ENCODE measurements at places on chromosomes 3 and 15.

- peaks cover 30% of the 10 kb centered on the region for H3K27me3 ChIP-seq
- no peak overlapping the region for H3K4me3 ChIP-seq
- H3K36me3 ChIP-seq = no peaks in the 10 kb centered on the region
- peaks cover 10% of the 10 kb centered on the region for H3K4me1 ChIP-seq
Observed at GRCh38 chr3:16174976-16175901, 759 bp downstream of the GALNT15 start.

DNA sequence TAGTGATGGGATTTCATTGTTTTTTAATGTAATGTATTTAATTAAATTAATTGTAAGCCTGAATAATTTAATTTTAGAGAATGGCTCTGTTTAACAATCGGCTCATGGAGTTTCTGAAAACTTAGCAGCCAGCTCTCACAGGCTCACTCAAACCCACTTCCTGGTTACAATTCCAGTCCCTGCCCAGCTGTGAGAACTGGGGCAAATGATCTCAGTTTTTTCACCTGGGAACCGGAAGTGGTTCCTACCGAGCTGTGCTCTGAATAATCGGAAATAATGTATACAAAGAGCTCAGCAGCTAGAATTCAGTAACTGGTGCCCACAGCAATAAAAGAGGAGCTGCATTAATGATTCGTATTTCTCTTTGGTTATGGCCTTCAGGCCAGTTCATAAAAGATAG, 244.3 kb upstream of the MCTP2 start:
- peak; percentile 93 for DNase-seq
- H3K4me3 ChIP-seq = peak overlapping the region; percentile 14
- peak overlapping the region; percentile 99 for H3K27ac ChIP-seq
- H3K4me1 ChIP-seq = peaks cover 83% of the 10 kb centered on the region

- no peaks in the 10 kb centered on the region for H3K27me3 ChIP-seq
- H3K4me3 ChIP-seq = no peak overlapping the region
- no peak for DNase-seq
Observed at GRCh38 chr3:179416681-179417080, 34.6 kb downstream of the GNB4 start.

DNA sequence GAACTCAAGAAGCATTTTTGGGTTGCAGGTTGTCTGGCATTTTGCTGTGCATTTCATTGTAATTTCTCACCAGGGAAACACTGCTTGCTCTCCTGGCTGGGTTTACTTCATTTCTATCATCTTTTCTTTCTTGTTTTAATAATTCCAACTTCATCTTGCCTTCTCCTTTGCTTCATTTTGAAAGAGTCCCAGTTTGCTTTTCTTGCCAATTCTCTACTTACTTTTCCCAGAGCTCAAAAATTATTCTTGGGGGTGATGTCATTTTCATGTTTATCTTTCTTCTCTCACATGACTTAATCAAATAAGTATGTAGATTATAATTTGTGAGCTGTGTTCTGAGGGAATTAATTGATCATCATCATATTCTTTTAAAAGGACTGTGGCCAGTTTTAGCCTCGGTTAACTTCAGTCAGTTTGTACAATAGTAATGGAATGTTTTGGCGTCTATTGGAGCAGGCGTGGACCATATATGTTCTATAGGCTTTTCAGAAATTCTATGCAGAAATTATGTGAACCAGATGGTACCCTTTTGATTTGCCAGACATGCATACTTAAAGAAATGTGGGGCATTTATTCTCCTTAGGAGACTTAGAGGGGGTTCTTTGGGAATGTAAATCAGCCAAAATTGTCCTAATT, 30.1 kb downstream of the SH3GL3 start:
- H3K4me1 ChIP-seq = no peaks in the 10 kb centered on the region
- DNase-seq = no peak
- no peak overlapping the region for H3K27ac ChIP-seq

- peaks cover 4% of the 10 kb centered on the region for H3K27me3 ChIP-seq
- DNase-seq = no peak
- no peak overlapping the region for H3K4me3 ChIP-seq
Observed at GRCh38 chr3:137987723-137988122, 22.2 kb upstream of the CLDN18 start.

GRCh38 chr15:44340410-44340809, 51.9 kb downstream of the GOLM2 start:
- H3K4me1 ChIP-seq = no peaks in the 10 kb centered on the region
- H3K4me3 ChIP-seq = no peak overlapping the region
- DNase-seq = no peak
- no peak overlapping the region for H3K27ac ChIP-seq
- no peaks in the 10 kb centered on the region for H3K27me3 ChIP-seq

DNA sequence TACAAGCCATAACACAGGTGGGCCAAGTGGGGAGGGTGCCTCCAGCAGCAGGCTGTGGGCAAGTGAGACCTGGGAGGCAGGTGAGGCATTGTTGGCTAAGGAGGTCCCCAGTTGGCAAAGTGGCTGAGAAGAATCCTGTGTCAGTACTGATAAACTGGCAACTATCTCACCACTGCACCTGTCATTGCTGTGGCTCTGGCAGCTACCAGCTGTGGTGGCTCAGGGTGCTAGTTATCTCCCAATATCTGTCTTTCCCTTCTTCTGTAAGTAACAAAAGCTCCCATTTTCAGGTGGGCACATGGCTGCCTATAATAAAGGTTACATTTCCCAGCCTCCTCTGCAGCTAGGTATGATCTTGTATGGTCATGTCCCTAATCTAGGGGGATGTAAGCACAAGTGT, 80.6 kb upstream of the RNF7 start:
- no peak for DNase-seq
- no peak overlapping the region for H3K27ac ChIP-seq
- no peaks in the 10 kb centered on the region for H3K36me3 ChIP-seq
- H3K4me1 ChIP-seq = no peaks in the 10 kb centered on the region

- peak; percentile 79 for DNase-seq
- H3K27me3 ChIP-seq = no peaks in the 10 kb centered on the region
- H3K36me3 ChIP-seq = no peaks in the 10 kb centered on the region
- H3K27ac ChIP-seq = peak overlapping the region; percentile 32
- peaks cover 24% of the 10 kb centered on the region for H3K4me1 ChIP-seq
Observed at GRCh38 chr3:186209810-186210752, 101.2 kb upstream of the ETV5 start.

- no peak overlapping the region for H3K27ac ChIP-seq
- peaks cover 54% of the 10 kb centered on the region for H3K36me3 ChIP-seq
- no peak overlapping the region for H3K4me3 ChIP-seq
- no peak for DNase-seq
- no peaks in the 10 kb centered on the region for H3K4me1 ChIP-seq
Observed at GRCh38 chr3:16406166-16406565, 107.3 kb downstream of the RFTN1 start.

GRCh38 chr3:134466331-134466730, 19.5 kb downstream of the ANAPC13 start:
- H3K27ac ChIP-seq = no peak overlapping the region
- no peaks in the 10 kb centered on the region for H3K27me3 ChIP-seq
- H3K4me1 ChIP-seq = no peaks in the 10 kb centered on the region
- H3K4me3 ChIP-seq = no peak overlapping the region
- no peaks in the 10 kb centered on the region for H3K36me3 ChIP-seq

DNA sequence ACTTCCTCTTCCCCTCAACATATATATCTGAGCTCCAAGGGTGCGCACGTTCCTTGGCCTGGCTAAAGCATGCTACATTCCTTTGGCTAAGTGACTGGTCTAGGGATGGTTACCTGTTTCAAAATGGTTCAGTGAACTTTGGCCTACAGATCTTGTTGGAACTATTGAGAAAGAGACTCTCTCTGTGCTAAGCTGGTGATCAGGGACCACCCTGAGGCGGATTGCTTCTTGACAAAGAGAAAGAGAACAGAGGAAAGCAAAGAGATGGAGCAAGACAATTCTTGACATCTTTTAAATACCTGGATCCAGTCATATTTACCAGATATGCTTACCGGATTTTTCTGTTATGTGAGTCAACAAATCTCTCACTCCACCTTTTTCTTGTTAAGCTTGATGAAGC, 123.1 kb downstream of the CHST2 start:
- H3K4me3 ChIP-seq = no peak overlapping the region
- H3K36me3 ChIP-seq = no peaks in the 10 kb centered on the region
- no peak for DNase-seq
- peak overlapping the region; percentile 38 for H3K27ac ChIP-seq
- peaks cover 12% of the 10 kb centered on the region for H3K4me1 ChIP-seq
- H3K27me3 ChIP-seq = no peaks in the 10 kb centered on the region

- peaks cover 5% of the 10 kb centered on the region for H3K27me3 ChIP-seq
- H3K36me3 ChIP-seq = no peaks in the 10 kb centered on the region
- no peaks in the 10 kb centered on the region for H3K4me1 ChIP-seq
Observed at GRCh38 chr15:38814891-38815290, 250.3 kb upstream of the RASGRP1 start.

DNA sequence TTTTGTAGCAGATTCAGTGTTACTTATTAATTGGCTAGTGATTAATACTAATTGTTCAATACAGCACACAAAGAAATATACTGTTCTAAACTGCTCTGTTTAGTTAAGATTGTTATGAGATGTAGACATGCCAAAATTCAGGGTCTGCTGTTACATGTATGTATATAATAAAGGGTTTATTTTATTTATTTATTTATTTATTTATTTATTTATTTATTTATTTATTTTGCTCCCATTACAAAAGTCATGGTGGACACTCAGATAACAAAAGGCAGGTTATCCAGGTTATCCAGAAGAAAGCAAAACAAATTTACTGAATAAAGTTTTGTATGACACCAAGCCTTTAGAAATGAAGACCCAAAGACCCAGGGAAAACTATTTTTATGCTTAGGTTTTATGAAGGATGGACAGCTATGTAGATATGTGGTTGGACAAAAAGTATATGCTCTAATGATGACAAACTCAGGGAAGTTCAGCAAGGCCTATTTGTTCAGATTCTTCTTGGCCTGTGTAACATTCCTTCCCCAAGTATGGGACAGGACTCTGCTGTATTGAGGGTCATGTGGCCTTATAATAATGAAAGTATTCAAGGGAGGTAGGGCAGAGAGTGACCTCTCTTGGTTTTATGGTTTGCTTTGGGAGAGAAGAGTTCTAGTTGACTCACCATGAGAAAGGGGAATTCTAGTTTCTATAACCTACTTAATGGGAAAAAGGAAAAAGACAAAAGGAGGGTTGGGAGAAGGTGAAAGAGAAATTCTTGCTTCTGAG, 1056.8 kb downstream of the ROBO2 start:
- no peak overlapping the region for H3K27ac ChIP-seq
- H3K27me3 ChIP-seq = no peaks in the 10 kb centered on the region
- no peaks in the 10 kb centered on the region for H3K36me3 ChIP-seq
- no peak for DNase-seq
- no peaks in the 10 kb centered on the region for H3K4me1 ChIP-seq
- H3K4me3 ChIP-seq = no peak overlapping the region

DNA sequence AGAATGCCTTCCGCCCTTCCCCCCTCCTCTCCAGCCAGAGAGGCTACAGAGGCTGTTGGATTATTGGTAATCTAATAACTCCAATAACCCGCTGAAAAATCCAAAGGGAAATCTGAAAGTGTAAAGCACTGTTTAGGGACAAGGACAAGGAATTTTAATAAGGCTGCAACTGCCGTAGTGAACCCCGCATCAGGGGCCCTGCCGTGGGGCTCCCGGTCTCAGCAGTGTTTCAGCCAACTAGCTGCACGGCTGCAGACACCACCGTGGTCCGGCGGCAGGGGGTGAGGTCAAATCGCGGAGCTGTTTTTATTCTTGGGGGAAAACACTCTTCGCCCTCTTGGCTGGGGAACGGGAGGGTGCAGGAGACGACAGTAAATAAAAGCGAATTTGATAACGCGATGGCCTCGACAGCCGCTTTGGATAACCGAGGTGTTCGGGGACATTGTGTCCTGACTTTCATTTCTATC, 6.1 kb downstream of the BCL6 start:
- peak overlapping the region; percentile 75 for H3K4me3 ChIP-seq
- peaks cover 50% of the 10 kb centered on the region for H3K4me1 ChIP-seq
- no peak for DNase-seq
- no peaks in the 10 kb centered on the region for H3K36me3 ChIP-seq

- H3K4me3 ChIP-seq = no peak overlapping the region
- no peak overlapping the region for H3K27ac ChIP-seq
- peaks cover 22% of the 10 kb centered on the region for H3K36me3 ChIP-seq
- peaks cover 18% of the 10 kb centered on the region for H3K4me1 ChIP-seq
- DNase-seq = no peak
Observed at GRCh38 chr3:129311054-129311902, 32.6 kb downstream of the HMCES start.

DNA sequence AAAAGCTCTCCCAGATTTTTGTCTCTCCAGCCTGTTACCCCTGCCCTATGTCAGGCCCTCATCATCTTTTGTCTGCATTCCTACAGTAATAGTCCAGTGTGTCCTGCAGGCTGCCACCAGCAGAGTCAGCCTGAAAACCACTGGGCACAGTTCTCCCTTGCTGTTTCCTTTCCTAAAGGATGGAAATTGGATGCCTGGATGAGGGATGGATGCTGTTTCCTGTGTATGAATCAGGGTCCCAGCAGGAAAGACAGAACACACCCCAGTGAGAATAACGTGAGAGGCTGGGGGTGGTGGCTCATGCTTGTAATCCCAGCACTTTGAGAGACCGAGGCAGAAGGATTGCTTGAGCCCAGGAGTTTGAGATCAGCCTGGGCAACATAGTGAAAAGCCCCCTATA, 3.3 kb upstream of the SNX33 start:
- peaks cover 11% of the 10 kb centered on the region for H3K27me3 ChIP-seq
- H3K4me3 ChIP-seq = no peak overlapping the region
- H3K27ac ChIP-seq = no peak overlapping the region
- H3K4me1 ChIP-seq = peaks cover 27% of the 10 kb centered on the region
- DNase-seq = no peak
- no peaks in the 10 kb centered on the region for H3K36me3 ChIP-seq

DNA sequence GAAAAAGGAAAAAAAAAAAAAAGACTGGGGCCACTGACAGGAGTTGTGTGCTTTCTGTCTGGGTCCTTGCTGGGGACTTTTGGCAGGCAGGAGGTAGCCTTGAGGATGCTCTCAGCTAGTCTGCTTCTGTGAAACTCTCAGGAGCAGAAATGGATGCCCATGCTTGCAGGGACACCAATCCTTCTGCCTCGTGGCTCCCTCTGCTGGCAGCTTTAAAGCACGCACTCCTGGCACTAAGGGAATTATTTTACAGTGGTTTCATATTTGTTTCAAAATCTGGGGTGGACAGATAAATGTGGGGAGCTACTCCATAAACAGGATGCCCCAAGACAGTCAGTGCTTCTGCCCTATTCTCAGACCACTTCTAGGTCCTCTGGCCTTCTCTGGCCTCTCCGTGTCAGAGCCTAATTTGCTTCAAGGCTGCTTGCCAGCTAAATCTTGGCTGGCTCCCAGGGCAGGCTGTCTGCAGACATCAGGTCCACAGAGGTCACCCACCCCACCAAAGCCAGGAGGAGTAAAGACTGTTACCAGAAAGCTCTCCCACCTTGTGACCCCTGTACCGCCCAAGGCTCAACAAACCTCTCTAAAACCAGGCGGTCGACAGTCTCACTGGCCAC, 17.1 kb downstream of the TRAIP start:
- DNase-seq = peak; percentile 80
- H3K27me3 ChIP-seq = no peaks in the 10 kb centered on the region
- H3K27ac ChIP-seq = no peak overlapping the region
- peaks cover 81% of the 10 kb centered on the region for H3K36me3 ChIP-seq
- no peaks in the 10 kb centered on the region for H3K4me1 ChIP-seq

DNA sequence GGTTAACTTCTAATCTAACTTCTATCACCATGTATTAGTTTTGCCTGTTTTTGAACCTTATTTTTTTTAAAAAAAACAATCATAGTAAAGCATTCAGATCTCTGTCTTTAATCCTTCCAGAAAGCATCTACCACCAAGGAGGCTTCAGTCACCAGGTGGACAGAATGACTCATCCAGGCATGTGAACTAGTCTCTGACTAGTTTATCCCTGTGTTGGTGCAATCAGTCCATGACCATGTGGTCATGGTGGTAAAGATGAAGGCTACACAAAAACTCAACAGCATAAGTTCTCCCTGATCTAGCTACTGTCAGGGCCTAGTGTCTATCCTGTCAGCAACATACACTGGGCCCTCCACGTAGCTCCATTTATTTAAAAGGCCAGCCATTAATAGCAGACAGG, 750.6 kb downstream of the AGBL1 start:
- DNase-seq = no peak
- H3K27ac ChIP-seq = no peak overlapping the region
- H3K4me3 ChIP-seq = no peak overlapping the region
- no peaks in the 10 kb centered on the region for H3K36me3 ChIP-seq
